ENCODE measurements at places on chromosomes 11 and 22. TPM values are rescaled to one million over a fixed set of nuclear protein-coding genes. Genes with fewer than 3 reads are reported as not detected.

Gene ARHGAP32
- 20.0 TPM for total RNA-seq

Gene MFNG
- total RNA-seq, result not detected

Gene OR51I1
- 0.34 TPM for total RNA-seq

Gene HTR3B
- not detected for total RNA-seq

Gene OR8G5
- total RNA-seq, result not detected

Gene EHF
- total RNA-seq, result under 0.01 TPM

Gene FGF4
- not detected for total RNA-seq

Gene MS4A3
- not detected for total RNA-seq

Gene UBXN1
- 83.9 TPM for total RNA-seq

Gene FAM118A
- 7.7 TPM for total RNA-seq

Gene FADS2
- 379 TPM for total RNA-seq

Gene KDELR3
- total RNA-seq, result 22.0 TPM

All from melanocyte of skin (primary cell).